ENCODE measurements at places on chromosomes 13 and 19. TPM values are rescaled to one million over a fixed set of nuclear protein-coding genes. Genes with fewer than 3 reads are reported as not detected.

Gene PSG1
- not detected for total RNA-seq

DNA sequence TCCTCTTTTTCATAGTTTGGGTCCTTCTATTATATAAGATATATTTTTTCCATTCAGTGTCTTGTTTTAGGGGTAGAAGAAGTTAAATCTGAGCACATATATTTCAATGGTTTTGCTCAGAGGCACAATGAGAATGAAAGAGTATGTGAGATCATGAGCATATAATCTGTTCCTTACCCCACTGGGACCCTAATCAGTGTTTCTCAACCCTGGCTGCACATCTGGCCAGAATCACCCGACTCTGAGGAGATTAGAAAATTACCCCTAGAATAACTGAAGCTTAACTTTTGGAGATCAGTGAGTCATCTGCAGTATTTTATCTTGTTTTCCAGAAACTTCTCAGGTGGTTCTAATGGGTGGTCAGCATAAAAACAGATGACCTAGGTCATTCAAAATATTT lies 782 bp downstream of the CYSLTR2 start:
- DNase-seq = no peak

DNA sequence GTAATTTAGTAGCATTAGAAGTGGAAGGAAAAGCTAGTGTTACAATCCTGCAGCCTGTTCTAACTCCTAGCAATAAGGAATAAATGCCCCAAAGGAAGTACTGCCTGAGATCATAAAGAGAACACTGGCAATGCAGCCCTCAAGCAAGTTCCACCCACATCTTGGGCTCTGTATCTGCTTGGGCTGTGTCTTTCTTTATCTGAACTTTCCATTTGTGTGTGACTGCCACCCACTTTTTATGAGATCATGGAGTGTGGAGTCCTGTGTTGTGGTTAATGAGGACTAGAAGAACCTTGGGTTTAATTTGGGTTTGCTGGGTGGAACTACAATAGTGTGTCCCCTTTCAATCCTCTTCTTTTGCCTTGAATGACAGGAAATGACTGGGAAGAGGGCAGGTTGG lies 38.2 kb downstream of the RFXAP start:
- no peak for DNase-seq

Gene SLC7A9
- 0.49 TPM for total RNA-seq

GRCh38 chr13:49450105-49450819 lies 6.2 kb downstream of the SETDB2 start:
- no peak for DNase-seq

GRCh38 chr13:23741879-23742510 lies 147.2 kb downstream of the MIPEP start:
- DNase-seq = no peak

DNA sequence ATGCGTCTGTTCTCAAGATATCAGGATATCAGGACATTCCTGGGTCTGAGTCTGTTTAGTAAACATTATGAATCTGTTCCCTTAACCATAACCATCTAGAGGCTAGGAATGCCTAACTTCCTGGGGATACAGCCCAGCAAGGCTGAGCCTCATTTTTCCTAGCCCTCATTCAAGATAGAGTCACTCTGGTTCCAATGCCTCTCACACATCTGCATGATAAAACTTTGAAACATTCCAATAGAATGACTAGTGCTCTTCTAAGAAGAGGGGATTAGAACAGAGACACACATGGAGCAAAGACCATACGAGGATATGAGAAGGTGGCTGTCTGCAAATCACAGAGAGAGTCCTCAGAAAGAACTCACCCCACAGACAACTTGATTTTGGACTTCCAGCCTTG lies 20.6 kb upstream of the CABP5 start:
- DNase-seq = no peak

DNA sequence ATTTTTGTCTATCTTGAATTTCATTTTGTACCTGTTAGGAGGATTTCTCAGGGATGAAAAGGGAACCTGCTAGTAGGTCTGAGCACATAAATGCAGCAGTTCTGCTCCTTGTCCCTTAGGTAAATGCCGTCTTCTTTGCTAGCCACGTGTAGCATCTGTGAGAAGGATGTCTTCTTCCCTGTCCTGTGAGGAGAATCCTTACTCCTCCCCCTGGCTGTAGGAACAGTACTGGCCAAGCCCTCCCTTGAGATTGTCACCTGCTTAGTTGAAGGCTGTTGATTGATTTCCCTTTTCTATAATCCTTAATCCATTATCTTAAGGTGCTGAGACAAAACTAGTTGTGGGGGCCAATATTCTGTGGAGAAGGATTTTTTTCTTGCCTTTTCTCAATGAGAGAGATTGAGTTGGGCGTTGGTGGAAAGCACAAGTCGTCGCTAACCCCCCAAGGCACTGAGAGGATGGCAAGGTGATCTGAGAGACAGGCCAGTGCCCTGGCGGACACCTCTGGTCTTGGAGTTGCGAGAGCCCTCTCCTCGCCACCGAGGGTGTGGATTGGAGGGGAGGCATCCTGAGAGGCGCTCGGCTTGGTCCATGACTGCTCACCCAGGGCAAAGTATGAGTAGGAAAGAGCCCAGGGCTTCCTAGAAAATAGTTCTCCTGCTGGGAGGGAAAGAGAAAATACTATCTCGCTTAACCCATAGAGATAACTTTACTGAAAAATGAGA lies 216.7 kb downstream of the ATP8A2 start:
- no peak for DNase-seq

GRCh38 chr13:27921421-27921960 lies 1.7 kb downstream of the PDX1 start:
- no peak for DNase-seq

- no peak for DNase-seq
These were observed 21.2 kb downstream of the DNMT1 start for GRCh38 chr19:10173527-10173926.

Gene PLEKHF1
- 34.6 TPM for total RNA-seq

GRCh38 chr13:110323172-110323891 lies 16.2 kb downstream of the COL4A2 start:
- DNase-seq = peak; percentile 77

Gene TNFSF13B
- 4.5 TPM for total RNA-seq

DNA sequence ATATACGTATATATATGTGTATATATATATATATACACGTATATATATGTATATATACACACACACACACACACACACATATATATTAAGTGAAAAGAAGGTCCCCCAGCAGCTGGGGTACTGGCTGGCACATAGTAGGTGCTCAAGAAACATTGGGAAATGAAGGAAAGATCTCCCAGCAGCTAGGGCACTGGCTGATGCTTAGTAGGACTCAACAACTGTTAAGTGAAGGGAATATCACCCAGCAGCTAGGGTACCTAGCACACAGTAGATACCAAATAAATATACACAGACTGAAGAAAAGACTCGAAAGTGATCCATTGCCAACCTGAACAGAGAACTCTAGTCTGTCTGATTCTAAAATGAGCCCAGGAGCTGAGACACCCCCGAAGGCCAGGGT lies 12.2 kb downstream of the PODNL1 start:
- no peak for DNase-seq

Gene MZT1
- total RNA-seq = 4.2 TPM

Gene SLC25A41
- total RNA-seq = 1.1 TPM

DNA sequence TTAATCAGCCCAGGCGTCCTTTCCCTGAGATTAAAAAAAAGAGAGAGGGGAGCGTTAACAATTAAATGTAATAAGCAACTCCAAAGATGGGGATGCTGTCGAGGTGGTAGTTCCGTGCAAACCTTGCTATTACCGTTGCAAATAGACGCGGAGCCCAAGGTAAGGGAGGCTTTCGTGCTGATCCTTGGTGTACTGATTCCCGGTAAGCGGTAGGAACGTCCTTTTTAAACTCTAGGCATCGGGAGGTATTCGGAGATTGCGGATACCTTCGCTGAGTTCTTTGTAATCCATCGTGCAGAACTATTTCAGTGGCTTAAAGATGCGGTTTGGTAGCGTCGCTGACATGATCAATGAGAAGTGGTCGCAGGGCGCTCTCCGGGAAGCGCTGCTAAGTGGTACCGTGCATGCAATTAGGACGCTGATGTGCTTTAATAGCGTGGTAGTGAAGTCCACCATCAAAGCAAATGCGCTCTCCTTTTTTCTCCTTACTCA lies 3.1 kb downstream of the SLITRK5 start:
- DNase-seq = no peak

- DNase-seq = no peak
These were observed 5.1 kb downstream of the ATP1A3 start for GRCh38 chr19:41988947-41989346.

GRCh38 chr19:32464279-32464678 lies 58.7 kb downstream of the DPY19L3 start:
- DNase-seq = no peak

- DNase-seq = no peak
These were observed 258.2 kb upstream of the STARD13 start for GRCh38 chr13:33543631-33544265.

GRCh38 chr19:50659318-50660087 lies 10.3 kb downstream of the C19orf81 start:
- DNase-seq = no peak

Gene HSH2D
- not detected for total RNA-seq

DNA sequence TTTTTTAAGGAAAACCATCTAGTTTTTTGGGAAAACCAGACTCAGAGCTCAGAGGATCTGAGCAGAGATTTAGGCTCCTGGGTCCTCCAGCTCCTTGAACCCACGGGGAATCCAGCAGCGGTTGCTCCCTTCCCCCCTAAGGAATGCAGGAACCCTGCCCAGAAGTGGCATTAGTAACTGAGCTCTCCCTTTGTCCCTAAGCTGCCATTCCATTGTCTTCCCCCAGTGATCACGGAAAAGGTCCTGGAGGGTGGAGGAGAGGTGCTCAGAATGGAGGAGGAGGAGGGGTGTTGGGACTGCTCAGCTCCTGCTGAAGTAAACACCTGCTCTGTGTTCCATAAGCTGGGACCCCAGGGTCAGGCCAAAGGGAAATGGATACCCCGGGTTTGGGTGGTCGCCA lies 16.8 kb upstream of the OR1M1 start:
- no peak for DNase-seq

Gene MYPOP
- 3.6 TPM for total RNA-seq

- no peak for DNase-seq
These were observed 1.6 kb upstream of the AZU1 start for GRCh38 chr19:825897-826644.

DNA sequence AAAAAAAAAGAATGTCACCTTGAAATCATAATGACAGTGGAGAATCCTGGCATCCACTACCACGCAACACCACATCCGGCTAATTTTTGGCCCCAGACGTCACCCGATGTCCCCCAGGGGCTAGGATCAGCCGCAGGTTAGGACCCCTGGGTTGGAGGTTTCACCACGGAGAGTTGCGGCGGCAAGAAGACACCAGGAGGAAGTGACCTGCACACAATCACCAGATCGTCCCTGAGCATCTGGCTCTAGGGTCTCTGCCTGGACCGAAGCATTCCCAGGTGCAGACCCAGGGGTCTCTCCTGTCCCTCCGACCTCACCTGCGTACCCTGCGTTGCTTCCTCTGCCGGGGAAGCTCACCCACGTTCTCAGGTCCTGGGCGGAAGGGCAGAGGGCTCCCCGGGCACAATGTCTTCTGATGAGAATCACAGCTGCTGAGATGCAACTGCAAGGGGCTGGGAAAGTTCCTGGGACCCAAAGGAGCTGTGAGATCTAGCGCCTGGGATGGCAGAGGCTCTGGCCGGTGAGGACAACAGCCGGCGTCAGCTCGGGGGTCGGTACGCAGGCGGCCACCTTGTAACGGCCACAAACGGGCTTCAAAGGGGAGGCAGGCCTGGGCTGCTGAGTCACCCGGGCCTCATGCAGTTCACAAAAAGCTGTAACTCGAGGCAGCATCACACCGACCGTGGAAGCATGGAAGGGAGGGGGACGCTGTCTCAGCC lies 111.2 kb downstream of the GADD45B start:
- peak; percentile 53 for DNase-seq

GRCh38 chr19:36745870-36746269 lies 26.7 kb downstream of the ZNF850 start:
- DNase-seq = no peak

DNA sequence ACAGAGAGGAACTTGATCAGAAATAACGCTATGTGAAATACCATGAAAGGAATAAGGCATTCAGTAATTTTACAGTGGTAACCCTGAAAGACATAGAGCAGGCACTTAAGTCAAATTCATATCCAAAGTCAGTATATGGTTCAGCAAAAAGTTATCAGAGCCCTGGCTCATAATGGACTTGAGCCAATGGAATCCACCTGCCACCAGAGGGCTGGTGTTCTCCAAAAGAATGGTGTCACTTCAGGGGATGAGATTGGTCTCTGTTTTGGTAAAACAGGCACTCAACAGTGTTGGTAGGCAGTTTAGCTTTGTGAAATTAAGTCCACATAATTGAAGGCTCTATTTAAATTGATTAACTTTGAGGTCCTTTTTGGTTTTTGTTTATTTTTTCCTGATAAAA lies 93.9 kb downstream of the LIG4 start:
- DNase-seq = no peak

Gene CDX2
- total RNA-seq = not detected

Gene DACH1
- total RNA-seq = 0.49 TPM

Gene KLK12
- not detected for total RNA-seq

DNA sequence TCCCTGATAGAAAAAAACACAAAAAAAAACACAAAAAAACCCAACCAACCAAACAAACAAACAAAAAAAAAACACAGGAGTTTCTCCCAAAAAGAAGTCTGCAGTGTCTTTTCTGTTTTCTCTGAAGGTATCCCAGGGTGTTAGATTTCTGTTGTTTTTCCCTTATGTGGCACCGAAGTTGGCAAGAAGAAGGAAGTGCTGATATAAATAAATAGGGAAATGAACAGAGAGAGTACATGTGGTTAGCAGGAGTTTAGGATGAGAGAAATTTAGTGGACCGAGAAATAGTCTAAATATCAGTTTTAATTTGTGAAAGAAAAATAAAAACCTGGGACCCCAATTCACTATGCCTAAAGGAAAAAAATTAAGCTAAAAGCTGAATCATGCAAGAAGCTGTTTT lies 287.0 kb upstream of the SGCG start:
- DNase-seq = no peak

DNA sequence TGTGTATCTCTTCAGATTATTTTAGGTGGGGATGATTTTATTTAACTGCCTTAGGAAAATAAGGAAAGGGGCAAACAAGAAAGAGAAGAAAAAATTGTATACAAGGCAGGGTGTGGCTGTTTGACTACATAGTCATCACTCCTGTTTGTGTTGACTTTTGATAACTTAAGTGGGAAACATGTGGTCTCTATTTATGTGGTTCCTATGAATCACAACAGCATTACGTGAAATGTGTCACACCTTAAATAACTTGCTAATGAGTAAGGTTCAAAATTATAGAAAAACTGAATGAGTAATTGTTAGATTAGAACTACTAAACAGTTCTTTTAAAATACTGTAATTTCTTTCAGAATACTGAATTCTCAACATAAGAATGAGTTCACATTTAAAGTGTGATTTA lies 69.3 kb downstream of the LMO7 start:
- DNase-seq = no peak

DNA sequence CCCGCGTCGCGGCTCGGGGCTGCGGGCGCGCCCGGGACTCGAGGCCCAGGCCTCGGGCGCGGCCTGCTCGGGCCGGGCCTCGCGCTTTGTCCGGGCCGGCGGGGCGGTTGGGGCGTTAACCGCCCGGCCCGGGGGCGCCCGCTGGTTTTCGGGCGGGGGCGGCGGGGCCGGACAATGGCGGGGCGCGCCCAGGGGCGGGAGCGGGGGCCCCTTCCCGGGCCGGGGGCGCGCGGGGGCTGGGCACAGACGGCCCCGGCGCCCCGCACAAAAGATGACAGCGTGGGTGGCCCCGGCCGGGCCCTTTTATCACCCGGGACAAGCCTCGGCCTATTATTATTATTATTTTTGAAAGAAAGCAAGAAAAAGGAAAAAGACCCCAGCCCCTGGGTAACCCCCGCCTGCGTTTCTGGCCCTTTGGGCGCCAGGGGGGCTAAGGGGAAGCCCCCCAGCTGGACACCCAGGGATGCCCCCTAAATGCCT lies 419 bp downstream of the KDM4B start:
- DNase-seq = no peak

Data from sigmoid colon (tissue), 7 donors.